ENCODE measurements at places on chromosomes 4 and X.

DNA sequence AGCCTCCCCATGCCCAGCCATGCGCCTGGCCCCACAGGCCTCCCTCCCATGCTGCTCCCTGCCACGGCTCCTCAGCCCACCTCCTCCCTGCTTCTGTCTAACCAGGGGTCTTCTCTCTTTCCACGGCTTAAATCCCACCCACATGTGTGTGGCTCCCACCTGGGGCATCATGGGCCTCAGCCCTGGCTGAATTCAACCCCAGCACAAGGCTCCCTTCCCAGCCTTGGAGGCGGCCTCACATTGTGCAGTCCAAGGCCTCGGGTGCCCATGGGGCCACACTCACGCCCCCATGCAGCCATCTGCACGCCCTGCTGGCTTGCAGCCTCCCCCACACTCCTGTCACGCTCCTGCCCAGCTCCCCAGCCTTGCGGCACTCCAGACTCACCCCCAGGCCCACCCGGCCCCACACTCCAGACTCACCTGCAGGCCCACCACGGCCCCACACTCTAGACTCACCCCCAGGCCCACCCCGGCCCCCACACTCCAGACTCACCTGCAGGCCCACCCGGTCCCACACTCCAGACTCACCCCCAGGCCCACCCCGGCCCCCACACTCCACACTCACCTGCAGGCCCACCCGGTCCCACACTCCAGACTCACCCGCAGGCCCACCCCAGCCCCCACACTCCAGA, 27.0 kb downstream of the MAEA start:
- DNase-seq: no peak

GRCh38 chrX:96568071-96568470, 116.6 kb upstream of the DIAPH2 start:
- DNase-seq: no peak

GRCh38 chr4:105306820-105307219, 160.1 kb downstream of the TET2 start:
- DNase-seq: no peak

GRCh38 chr4:14958436-14958835, 43.8 kb upstream of the CPEB2 start:
- no peak for DNase-seq

DNA sequence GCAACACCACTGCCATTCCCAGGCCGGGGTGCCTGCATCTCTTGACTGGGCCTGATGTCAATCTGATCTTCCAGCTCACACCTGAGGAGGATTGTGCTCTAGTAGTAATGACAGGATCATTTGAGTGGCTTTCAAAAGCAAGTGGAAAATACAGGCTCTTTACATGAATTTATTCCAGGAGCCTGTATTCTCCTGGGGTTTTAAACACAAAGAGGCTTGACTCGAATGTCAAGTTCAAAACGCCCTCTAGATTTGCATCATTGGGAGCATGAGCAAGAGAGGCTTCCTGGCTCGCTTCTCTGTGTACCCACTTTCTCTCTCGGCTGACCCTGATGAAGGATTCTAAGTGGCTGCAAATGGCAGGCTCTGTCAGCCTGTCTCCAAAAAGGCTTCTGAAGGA, 199.5 kb upstream of the PUDP start:
- no peak for DNase-seq

DNA sequence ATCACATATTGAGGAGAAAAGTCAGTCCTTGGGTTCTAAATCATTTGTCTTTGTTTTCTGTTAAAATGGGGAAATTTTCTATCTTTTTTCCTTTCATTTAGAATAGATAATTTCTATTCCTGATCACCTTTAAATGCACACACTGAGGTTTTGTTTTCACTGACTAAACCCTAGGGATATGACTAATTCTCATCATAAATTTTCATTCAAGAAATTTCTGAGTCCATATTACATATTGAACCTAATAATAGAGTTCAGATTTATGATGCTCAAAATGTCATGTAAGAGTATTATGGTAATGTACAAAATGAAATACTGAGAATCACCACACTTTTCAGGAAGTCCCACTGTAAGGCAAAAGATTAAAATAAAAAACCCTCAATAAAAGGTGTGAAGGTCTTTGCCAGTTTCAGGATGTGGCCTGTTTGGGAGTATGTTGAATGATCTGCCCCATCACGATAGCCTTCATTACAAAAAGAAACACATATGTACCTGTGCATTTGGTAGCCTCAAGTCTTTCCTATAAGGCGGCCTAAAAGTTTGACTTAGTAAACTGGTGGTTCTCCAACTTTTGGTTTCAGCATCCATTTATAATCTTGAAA, 49.4 kb downstream of the LEF1 start:
- DNase-seq: no peak

- DNase-seq: no peak
Measured at GRCh38 chrX:15350329-15350996, 15.1 kb upstream of the PIGA start.

GRCh38 chrX:151042842-151043241, 59.7 kb downstream of the HMGB3 start:
- DNase-seq: no peak

- no peak for DNase-seq
Measured at GRCh38 chrX:17805120-17805519, 56.0 kb downstream of the RAI2 start.

- no peak for DNase-seq
Measured at GRCh38 chr4:108900018-108900580, 137.2 kb upstream of the ETNPPL start.

DNA sequence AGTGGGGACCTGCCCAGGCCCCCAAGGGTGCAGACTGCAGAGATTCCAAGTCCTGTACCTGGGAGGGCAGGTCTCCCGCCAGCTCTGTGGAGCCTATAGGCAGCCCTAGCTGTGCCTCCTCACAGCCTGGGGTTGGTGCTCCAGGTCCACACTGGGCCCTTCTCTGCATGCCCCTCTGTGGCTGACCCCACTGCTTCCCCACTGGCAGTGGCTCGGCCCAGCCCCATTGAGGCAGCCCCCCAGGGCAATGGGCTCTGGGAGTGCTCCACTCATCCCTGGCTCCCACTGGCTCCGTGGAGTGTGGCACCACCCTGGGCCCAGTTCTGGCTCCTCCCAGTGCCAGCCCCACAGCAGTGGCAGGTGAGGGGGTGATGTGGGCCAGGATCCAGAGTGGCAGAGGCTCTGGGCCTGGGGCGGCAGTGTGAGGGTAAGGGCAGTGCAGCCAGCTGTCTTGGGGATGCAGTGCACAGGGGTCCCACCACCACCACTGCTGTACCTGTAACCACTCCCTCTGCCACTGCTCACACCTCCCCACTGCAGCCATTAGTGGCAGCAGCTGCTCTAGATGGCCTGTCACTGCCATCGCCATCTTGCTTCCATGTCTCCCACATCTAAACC, 312.2 kb downstream of the GPM6A start:
- DNase-seq: no peak

DNA sequence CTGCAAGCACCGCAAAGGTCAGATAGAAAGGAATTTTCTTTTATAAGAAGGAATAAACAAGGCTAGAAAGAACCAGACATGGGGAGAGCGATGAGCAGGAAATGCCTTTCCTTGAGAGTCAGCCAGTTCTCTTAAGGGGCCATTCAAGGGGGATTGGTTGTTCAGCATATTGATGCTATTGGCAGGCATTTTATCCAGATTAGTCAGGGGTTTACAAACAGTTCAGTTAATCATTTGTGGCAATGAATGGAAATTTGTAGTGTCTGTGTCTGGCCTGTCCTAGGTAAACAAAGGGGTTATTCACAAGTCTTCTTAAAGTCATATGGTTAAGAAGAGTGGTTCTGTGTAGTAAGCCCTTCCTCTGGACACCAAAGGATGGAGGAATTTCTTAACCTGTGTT, 184.7 kb upstream of the FRMPD4 start:
- DNase-seq: peak; percentile 11

DNA sequence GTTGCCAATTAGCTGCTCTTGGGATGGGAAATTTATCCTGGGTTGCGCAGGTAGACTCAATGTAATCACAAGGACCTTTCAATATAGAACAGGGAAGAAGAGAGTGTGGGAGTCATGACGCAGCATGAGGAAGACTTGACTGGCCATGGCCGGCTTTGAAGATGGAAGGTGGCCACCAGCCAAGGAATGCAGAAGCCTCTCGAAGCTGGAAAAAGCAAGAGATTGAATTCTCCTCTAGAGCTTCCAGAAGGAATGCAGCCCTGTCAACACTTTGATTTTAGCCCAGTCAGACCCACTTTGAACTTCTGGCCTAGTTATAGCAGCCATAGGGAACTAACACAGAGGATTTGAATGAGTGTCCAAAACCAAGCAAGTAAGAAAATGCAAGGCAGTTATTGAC, 14.7 kb upstream of the SH3KBP1 start:
- DNase-seq: peak; percentile 60

DNA sequence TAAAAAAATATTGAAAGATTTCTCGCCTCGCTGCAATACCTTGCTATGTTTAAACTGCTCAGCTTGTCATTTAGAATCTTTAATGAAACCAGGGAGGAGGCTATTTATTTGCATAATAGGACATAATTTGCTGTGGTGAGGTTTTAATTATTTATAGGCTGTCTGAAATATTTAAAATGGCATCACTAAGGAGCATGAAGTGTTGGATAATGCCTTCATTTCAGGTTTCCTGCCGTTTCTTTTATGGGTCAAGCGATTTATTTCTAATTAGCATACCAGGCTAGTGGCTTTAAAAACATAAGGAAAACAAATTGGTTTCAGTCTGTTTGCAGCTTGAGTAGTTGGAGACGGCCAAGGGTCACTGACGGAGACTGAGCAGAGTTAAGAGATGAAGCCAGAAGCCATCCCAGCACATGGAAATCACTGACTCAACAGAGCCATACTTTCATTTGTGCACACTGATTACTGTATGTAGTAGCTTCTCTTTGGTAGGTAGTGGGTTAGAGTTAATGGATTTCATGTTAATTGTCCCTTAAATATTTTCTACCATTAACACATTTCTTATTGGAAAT, 1962.4 kb upstream of the TENM3 start:
- no peak for DNase-seq

GRCh38 chr4:1661695-1662094, 22.4 kb downstream of the FAM53A start:
- no peak for DNase-seq

DNA sequence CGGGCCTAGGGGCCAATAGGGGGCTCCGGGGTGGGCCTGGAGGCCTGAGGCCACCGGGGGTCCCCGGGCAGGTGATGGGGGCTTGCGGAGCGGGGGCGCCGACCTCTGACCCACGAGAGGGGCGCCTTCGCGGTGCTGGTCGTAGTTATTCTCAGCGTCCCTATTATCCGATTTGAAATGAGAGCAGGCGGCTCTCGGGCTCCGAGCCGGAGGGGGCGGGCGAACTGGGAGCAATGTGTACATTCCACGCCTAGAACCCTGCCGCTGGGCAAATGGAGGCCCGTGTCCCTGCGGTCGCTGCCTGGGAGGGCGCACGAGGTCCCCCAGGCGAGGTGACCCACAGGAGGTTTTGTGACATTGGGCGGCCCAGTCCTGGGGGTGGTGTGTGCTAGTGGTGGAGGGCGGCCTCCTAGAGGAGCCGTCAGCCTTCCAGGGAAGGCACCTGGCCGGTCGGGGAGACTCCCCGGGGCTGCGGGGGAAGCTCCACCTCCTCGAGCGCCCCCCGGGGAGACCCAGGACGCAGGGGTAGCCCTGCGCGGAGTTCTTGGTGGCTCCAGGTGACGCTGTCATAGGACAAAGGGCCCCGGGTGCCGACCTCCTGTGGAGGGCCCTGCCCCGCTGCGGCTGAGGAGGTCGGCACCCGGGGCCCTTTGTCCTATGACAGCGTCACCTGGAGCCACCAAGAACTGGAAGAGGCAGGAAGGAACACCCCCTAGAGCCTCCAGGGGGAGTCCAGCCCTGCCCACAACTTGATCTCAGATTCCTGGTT, 102.6 kb upstream of the PRKX start:
- DNase-seq: peak; percentile 23

- no peak for DNase-seq
Measured at GRCh38 chr4:75599647-75600046, 30.7 kb downstream of the CDKL2 start.

GRCh38 chr4:114019276-114019968, 40.0 kb upstream of the ARSJ start:
- DNase-seq: peak; percentile 74

DNA sequence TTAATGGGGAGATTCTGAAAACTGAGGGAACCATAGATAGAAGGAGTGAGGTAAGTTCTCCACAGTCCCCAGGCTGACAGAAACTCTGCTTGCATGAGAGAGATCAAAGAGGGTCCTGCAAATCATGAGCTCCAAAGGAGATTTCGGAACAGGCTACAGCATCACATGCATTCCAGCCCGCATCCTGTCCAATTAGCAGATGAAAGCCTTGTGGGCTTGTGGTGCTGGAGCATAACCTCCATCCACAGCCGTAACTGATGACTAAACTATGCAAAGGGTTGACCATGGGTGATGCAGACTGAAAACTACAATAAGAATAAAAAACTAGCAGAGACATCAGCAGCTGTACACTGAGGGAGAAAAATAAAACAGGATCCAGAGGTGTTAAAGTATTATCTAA, 654.5 kb downstream of the TLL1 start:
- DNase-seq: peak; percentile 1

DNA sequence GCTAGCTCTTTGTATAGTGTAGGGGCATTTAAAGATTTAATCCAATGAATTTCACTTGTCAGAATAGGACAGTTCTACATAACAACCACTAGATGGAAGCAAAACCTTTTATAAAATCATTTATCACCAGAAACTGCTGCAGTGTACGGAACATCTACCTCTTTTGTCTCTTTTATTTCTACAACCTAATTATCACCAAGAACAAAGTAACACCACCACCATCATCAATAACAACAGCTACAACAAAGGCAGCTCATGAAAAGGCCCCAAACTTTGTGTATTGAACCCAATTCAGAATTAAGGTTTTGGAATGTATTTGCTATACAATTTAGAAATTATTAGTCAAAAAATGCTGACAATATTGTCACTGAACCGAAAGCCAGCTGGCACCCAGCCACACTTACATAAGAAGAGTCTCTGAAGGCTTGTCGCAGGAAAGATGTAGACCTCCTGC, 260.9 kb upstream of the RPS6KA3 start:
- DNase-seq: no peak

- peak; percentile 57 for DNase-seq
Measured at GRCh38 chrX:107537815-107538214, 88.4 kb downstream of the FRMPD3 start.

- peak; percentile 90 for DNase-seq
Measured at GRCh38 chr4:119209077-119209476, 3.4 kb upstream of the USP53 start.

GRCh38 chrX:14729058-14729457, 143.8 kb downstream of the FANCB start:
- DNase-seq: peak; percentile 15

DNA sequence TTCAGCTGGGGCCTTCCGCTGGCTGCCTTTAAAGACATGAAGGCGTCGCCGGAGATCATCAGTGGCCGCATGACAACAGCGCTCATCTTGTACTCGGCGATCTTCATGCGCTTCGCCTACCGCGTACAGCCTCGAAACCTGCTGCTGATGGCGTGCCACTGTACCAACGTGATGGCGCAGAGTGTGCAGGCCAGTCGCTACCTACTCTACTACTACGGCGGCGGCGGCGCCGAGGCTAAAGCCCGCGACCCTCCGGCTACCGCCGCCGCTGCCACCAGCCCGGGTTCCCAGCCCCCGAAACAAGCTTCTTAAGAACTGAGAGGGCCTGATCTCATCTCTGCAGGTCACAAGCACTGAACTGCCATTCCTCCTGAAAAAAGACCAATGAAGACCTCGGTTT, 437 bp downstream of the MPC1L start:
- DNase-seq: no peak

GRCh38 chrX:70496491-70496890, 51.9 kb downstream of the DLG3 start:
- no peak for DNase-seq
